ENCODE measurements at places on chromosomes 16 and 17.

GRCh38 chr16:53837426-53837825, 133.5 kb downstream of the FTO start:
- peak; percentile 18 for DNase-seq

DNA sequence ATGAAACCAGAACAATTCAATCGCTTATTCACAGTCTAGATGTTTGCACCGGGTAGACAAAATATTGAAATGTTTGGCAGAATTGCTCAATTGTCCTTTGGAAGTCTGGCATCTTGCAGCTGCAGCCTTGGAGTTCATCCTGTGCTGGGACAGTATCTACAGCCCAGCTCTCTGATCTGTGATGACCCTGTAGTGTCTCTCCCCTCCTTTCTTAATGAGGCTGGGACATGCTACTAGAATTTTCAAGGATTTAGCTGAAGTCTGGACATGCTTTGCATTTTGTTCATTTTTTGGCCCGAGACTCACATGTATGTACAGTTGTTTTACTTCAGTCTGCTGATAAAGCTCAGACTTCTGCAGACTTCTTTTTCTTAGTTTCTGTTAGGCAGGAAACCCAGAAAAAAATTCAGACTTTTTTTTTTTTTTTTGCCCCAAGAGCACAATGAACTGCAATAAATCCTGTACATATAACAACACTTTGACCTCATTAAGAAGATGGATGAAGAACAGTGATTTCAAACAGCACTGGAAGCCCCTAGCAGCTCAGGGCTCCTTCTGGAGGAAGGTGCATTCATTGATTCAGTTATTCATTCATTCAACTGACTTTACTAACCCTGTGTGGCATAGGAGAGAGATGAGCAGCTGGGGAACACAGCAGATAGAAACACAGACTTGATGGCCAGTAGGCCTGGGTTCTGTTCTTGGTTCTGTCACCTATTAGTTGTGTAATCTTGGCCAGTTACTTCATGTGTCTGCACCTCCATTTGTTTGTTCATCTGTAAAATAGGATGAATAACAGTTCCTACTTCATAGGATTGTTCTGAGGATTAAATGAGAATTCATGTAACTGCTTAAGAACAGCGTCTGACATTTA, 210.0 kb downstream of the MAP2K4 start:
- peak; percentile 9 for DNase-seq

- no peak for DNase-seq
Measured at GRCh38 chr17:78412403-78412802, 34.0 kb downstream of the PGS1 start.

DNA sequence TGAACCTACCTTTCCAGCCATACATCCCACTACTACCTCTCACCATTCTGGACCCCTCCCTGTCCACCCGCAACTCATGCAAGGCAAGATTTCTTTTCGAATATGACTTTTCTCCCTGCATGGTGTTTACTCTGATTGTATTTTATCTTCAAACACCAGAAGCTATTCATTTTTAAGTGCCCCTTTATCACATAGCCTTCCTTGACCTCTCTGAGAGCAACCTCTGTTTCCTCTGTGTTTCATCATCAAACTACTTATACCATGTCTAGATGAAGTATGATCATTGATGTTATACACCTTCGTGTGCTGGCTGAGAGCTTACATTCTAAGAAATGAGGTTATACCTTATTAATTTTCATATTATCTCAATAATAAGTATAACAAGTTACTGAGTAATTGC, 31.8 kb downstream of the SYCE1L start:
- no peak for DNase-seq

- DNase-seq, result peak; percentile 77
Measured at GRCh38 chr16:720447-720989, 428 bp upstream of the ANTKMT start.

GRCh38 chr17:81959362-81960129, 1.4 kb downstream of the NOTUM start:
- DNase-seq, result peak; percentile 89

GRCh38 chr16:81630635-81631031, 148.5 kb upstream of the PLCG2 start:
- DNase-seq, result no peak

DNA sequence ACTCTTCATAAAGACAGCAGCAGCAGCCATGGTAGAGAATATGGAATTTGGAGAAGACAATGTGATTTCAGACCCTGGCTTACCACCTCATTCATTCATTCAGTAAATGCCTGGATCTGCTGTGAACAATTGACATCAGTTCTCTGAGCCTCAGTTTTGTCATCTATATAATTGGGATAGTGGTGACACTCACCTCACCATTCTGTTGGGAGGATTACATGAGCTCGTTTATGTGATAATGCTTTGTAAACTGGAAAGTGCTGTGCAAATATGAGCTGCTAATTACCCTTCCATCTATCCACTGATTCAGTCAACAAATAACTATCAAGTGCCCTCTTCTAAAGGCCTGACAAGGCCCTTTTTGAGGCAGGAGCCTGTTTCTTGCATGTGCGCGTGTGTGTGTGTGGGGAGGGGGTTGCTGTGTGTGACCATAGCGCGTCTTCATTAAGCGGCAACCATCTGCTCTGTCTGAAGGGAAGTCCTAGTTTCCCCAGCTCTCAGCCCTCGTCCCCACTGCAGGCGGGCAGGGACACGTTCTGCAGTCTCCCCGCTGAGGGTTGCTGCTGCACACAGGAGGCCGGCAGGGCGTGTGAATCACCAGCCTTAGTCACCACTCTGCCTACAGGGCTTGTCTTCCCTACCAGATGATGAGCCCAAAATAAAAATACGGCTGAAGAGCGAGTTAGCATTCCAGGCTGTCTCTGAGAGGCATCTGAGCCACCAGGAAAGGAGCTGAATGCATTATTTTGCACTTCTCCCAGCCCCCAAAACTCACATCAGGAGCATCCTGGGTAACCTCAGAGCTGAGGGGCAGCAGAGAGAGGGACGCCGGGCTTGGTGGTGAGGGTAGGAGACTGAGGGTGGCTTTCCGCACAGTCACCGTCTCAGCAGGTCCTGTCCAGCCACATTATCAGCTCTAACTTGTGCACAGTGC, 19.9 kb downstream of the ARL4D start:
- peak; percentile 91 for DNase-seq

- DNase-seq, result peak; percentile 30
Measured at GRCh38 chr16:57186872-57187854, 1.0 kb downstream of the RSPRY1 start.

GRCh38 chr17:2055292-2056205, 646 bp downstream of the HIC1 start:
- peak; percentile 83 for DNase-seq

DNA sequence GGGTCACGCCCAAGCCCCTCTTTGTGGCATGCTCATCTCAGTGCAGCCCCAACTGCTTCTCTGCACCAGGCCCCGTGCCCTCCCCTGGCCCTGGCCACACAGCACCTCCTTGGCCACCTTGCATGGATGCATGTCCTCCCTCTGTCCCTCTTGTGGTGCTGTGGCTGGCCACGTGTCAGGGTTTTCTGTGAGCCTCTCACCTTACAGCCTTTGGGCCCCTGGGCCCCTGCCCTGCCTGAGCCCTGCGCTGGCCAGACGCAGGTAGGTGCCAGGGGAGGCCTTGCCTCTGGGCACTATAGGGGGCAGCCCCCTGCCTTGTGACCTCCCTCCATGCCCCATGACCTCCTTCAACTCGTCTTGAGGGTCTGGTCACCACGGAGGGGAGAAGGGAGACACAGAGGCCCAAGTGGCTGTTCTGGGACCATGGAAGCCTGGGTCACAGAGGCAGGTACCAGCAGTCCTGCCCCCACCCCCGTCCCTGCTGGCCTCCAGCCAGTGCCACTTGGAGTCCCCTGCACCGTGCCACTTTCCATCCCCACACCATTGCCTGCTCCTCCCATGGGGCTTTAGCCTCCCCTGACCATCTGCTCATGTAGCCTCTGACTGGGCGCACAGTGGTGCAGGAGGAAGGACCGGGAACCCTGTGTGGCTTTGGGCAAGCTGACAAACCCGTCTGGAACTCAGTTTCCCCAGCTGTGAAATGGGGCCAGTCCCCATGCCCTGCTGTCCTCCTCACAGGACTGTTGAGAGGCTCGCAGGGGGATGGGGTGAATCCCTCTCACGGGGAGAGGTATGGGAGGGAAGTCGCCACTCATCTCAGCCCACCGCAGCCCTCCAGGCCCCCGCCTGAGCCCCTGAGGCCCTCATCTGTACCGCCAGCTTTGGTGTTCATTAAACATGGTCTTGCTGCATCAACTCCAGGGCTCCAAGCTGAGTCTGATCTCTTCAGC, 11.5 kb upstream of the ATP6V0C start:
- DNase-seq, result no peak

GRCh38 chr17:79232957-79233356, 158.3 kb downstream of the ENGASE start:
- no peak for DNase-seq

- DNase-seq, result peak; percentile 73
Measured at GRCh38 chr17:64200080-64201032, 62.7 kb downstream of the TEX2 start.

DNA sequence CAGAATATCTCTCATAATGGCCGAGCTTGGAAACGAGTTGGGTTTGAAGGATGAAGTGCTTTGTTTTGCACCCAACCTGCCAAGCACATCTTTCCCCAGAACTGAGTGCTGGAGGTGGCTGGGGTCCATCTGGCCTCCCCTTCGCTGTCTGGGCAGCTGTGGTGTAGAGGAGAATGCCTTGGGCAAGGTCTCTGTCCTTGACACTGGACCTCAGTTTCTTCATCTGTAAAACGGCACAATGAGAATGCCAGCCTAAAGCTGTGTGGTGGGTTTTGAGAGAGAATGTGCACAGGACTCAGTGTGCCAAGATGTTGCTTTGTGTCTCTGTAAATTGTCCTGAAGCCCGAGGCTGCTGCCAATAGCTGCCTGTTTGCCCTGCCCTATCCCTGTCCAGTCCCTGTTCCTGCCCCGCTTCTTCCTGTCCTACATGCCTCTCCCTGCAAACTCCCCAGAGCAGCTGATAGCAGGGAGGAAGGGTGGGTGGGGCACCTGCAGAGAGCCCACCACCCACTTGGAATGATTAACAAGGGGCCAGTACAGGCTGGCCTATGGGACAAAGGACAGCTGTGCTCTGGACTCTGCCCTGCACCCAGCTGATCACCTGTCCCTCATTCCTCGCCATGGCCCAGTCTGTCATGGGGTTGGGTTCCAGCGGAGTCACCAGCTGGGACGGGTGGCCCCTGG, 15.3 kb downstream of the LASP1 start:
- no peak for DNase-seq

DNA sequence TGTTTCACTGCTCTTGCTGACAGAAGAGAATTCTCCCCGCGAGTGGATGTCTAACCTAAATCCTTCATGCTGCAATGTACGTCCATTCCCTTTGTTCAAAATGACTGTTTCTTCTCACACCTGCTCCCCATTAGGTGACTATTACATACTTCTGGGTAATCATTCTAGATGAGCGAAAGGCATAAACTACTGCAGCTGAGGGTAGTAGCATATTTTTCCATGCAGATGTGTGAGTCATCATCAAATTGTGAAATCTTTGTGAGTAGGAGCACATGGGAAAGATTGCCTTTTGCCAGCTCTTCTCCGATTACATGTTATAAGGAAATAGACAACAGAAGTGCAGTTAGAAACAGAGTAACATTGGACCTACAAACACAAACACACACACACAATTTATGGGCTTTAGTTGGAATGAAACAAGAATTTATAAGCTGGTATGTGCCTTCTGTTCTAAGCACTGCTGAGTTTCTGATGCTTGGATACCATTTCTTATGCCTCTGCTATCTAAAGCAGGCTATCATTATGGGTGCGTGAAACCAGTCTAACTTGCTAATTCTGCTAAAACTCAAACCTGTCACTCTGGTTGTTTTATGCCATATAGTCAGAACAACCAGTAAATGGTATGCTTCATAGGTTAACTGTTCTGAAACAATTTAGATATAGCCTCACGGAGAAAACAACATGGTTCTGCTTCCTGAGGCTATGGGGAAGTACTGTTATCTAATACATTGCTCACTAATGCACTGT, 346.9 kb upstream of the PSMD7 start:
- DNase-seq, result peak; percentile 86

DNA sequence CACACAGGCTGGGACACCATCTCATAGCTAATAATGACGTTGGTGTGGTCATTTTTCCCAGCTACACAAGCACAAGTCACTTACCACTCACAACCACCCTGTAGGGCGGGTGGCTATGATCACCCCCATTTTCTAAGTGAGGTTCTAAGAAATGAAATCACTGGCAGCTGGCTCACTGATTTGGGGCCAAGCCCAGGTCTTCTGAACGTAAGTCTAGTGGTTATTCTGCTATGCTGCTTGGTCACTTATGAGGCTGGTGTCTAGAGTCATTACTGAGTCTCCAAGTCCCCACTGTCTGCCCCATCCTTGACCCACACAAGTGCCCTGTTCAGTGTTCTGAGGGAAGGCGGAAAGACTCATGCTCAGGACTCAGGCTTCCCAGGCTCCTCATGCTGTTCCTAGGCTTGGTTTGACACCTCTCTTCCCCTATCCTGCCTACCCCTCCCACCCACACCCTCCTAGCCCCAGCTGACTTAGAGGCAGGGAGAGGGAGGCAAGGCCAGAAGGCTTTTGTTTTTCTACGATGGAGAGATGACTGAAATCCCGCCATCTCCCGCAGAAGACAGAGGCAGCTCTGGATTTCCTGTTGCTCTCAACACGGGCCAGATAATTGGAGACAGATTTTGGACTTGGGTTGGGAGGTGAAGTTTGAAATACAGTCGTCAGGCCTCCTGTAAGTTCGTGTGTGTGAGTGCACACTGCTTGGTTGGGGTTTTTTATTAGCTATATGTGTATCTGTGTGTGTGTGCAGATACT, 32.2 kb downstream of the FZD2 start:
- peak; percentile 57 for DNase-seq

DNA sequence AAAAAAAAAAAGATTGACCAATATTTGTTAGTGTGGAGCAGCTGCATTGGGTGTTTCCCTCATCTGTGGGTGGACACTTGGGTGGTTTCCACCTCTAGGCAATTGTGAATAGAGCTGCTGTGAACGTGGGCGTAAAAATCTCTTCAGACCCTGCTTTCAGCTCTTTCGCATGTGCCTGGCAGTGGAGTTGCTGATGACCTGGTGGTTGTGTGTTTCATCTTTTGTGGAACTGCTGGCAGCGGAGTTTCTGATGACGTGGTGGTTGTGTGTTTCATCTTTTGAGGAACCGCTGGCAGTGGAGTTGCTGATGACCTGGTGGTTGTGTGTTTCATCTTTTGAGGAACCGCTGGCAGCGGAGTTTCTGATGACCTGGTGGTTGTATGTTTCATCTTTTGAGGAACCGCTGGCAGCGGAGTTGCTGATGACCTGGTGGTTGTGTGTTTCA, 21.4 kb downstream of the ZC3H18 start:
- peak; percentile 48 for DNase-seq

- no peak for DNase-seq
Measured at GRCh38 chr16:48114410-48114809, 41.4 kb downstream of the ABCC12 start.

DNA sequence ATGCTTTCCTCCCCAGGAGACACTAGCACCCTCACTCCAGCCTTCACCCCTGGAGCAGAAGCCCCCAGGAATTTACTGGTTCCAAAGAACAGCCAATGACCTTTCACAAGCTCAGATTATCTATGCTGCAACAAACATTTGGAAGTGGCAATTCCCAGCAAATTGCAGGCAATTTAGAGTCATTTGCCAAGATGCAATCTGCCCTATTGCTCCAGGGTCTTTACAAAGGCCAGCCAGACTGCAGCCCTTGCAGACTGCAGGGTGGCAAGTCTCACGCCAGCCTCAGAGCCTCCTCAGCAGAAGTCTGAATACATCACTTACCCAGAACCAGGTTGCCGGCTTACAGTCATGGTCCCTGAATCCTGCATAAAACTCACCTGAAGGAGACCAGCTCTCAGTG, 21.8 kb downstream of the AXIN1 start:
- DNase-seq, result no peak
